GM06990 (cell line): ENCODE measurements at places on chromosomes 2 and 18.

- no peak for DNase-seq
These were observed 239.0 kb upstream of the CXCR4 start for GRCh38 chr2:136357007-136357380.

DNA sequence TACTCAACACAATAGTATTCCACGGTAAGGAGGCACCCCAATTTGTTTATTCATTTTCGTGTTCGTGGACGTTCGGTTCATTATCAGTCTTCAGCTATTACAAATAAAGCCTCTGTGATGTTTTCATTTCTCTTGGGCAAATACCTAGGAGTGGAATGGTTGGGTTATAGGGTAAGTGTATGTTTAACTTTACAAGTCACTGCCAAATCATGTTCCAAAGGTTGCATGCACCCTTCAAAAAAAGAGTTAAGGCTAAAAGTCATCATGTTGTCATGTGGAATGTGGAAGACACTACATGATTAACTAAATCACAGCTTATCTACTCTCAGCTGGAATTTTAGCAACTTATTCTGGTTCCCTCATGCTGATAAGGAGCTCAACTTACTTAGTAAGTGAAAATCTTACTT, 15.8 kb downstream of the INO80C start:
- DNase-seq, result no peak

- DNase-seq, result no peak
These were observed 398.9 kb upstream of the FANCL start for GRCh38 chr2:58640042-58640441.

DNA sequence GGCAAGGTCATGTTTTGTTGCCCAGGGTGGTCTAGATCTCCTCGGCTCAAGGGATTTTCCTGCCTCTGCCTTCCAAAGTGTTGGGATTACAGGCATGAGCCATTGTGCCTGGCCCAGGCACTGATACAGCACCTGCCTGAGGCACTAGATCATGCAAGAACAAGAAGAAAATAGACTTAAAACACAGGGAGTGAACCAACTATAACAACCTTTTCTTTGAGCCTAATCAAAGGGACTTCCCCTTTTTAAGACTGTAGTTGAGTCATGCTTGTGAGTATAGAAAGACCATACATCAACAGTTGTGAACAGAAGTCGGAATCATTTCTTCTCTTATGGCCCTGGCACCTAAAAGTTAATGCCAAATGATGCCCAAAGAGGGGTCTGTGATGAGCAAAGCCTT, 47.9 kb upstream of the MAPRE2 start:
- no peak for DNase-seq

GRCh38 chr2:214808981-214809750, at the start of gene BARD1:
Gene BARD1, minus strand, starts transcription at chr2:214809683. Its CDS starts 114 bp downstream, at chr2:214809569.
- DNase-seq, result no peak
